Fibroblast of skin of right biceps (primary cell): ENCODE measurements at places on chromosomes 4 and X.
A peak's percentile ranks its signal among the peaks of the same experiment; 100 is the strongest.

DNA sequence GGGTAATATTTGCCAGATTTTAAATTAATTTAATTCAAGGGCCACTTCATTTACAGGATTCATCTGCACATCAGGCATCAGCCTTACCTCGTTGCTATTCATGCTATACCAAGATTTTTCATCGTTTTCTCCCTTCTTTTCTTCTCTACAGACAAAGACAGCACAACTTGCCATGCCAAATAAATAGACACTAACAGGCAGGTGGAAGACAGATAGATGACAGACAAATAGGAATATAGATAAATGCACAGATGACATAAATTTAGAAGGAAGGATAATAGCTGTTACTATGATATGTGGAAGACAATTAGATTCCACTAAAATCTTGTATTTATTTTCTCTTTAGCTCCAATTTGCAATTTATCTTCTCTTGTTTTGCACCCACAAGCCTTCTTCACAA lies 164.5 kb upstream of the ARX start:
- no peak for DNase-seq

GRCh38 chr4:6010789-6011188 lies 7.4 kb downstream of the C4orf50 start:
- no peak for DNase-seq

DNA sequence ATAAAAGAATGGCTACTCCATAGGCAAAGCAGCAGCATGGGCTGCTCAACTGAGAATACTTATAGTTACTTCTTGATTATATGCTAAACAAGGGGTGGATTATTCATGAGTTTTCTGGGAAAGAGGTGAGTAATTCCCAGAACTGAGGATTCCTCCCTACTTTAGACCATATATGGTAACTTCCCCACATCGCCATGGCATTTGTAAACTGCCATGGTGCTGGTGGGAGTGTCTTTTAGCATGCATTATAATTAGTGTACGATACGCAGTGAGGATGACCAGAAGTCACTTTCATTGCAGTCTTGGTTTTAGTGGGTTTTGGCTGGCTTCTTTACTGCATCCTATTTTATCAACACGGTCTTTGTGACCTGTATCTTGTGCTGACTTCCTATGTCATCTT lies 141.5 kb downstream of the MAGEB17 start:
- peak; percentile 32 for DNase-seq

GRCh38 chrX:132375941-132376340 lies 112.9 kb downstream of the MBNL3 start:
- no peak for DNase-seq

DNA sequence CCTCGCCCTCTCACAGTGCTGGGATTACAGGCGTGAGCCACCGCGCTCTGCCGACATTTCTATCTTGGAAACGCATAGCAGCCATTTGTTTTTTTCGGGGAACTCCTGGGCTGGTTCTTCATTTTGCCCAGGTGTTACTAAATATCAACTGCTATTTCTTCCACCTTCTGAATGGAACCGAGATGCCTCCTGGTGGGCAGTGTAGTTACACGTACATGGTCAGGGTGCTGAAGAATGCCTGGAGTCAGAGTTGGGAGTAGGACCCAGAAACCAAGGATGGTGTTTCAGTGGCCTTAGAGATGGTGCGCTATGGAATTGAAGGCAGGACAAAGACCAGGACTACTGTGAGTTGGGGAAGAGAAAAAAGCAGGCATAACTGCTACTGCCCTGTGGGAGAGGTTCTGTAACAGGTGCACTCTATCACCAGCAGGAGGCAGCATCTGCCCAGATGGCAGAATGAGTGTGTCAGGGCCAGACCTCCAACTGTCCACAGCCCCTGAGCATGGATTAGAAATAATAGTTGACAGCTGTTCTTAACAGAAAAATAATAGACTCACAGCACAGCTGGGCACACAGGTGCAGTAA lies 81.7 kb downstream of the ZC4H2 start:
- DNase-seq = no peak

- no peak for DNase-seq
These were observed 28.6 kb upstream of the TAF9B start for GRCh38 chrX:78168065-78168464.

GRCh38 chr4:27251771-27252170 lies 391.1 kb downstream of the STIM2 start:
- DNase-seq = no peak

- DNase-seq = no peak
These were observed 47.9 kb upstream of the BLTP1 start for GRCh38 chr4:122104184-122104583.

DNA sequence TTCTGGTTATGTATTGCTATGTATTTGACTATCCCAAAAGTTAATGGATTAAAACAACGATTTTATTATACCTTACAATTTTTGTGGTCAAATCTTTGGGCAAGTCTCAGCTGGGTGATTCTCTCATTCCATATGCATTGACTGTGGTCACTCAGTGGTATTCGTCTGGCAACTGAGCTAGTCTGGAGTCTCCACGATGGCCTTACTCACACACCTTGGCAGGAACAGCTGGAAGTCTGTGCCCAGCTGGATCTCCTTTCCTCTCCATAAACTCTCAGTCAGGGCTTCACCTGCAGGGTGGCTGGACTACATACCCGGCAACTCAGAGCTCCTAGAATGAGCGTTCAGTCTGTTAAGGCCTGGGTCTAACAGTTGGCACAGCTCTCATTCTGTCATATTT lies 141.1 kb upstream of the WDFY3 start:
- no peak for DNase-seq

DNA sequence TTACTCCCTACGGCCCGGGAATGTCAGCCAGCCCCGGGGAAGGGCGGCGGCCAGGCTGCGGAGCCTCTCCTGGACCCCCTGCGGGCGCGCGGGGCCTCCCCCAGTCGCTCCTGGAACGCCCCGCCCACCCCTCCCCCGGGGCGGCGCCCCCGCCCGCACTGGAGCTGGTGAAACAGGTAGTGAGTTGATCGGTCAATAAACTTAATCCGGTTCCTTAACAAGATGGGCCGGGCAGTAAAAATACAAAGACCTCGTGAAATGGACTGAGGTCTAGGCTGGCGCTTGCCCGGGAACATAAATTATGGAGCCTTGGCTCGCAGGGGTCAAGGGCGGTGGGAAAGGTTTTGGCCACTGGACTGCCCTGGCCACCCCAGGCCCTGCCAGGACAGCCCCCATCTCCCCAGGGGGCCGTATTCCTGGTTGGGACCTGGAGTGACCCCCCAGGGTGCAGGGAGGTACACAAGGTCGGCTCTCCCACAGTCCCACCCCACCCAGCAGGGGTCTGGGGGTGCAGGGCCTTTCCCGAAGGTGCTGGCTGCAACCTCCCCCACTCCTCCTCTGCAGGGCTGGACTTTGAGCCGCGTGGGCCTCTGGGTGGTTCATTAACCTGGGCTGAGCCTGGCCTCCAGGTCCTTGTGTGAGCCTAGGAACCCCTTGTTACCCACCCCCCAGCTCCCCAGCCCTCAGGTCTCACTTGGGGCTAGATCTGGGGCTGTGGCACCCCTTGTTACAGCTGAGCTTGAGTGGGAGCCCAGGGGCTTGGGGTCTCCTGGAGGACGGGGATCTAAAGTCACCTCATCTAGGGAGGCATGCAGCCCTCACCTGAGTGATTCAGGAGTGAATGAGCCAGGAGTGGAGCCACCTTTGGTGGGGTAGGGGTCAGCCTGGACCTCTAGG lies 2.5 kb downstream of the FGFR3 start:
- no peak for DNase-seq

DNA sequence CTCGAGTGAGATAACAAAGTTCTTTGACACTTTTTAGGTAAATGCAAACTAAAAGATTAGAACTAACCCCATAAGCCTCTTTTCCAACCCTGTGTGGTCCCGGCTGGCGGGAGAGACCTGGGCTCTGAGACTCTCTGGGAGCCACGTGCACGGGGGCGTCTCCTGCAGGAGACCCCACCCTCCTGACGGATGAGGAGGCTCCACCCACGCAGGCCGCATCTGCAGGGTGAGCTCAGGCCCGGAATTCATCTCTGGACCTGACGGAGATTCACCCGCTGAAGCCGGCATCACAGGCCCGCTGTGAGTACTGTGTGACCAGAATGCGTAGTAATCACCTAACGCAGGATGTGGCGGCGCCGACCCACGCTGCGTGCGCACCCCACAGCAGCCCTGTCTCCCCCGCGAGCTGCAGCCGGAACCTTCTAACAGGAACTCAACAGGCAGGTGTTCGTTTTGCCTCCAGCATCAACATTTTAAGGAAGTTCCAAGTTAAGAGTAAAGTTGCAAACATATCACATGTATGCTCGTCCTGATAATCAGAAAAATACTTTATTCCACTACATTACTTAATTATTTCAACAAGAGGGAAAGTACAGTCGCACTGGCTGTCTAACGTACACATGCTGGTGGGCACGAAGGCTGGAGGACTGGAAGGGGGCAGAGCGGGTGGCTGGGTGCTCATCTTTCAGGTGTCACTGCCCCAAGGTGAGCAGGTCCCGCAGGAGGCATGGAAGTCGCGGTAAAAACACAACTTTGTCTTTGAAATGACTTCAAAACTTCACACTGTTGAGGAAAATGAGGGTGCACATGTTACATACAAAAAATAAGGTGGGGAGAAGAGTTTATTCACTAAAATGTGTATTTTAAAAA lies 44.5 kb downstream of the FGFRL1 start:
- DNase-seq = peak; percentile 52

DNA sequence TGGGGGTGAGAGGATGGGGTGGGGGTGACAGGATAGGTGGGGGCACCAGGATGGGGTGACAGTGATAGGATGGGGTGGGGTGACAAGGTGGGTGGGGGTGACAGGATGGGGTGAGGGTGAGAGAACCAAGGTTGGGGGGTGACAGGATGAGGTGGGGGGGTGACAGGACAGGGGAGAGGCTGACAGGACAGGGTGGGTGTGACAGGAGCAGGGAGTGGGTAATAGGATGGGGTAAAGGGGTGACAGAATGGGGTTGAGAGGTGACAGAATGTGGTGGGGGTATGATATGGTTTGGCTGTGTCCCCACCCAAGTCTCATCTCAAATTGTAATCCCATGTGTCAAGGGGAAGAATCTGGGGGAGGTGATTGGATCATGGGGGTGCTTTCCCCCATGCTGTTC lies 26.0 kb downstream of the RNF212 start:
- no peak for DNase-seq

DNA sequence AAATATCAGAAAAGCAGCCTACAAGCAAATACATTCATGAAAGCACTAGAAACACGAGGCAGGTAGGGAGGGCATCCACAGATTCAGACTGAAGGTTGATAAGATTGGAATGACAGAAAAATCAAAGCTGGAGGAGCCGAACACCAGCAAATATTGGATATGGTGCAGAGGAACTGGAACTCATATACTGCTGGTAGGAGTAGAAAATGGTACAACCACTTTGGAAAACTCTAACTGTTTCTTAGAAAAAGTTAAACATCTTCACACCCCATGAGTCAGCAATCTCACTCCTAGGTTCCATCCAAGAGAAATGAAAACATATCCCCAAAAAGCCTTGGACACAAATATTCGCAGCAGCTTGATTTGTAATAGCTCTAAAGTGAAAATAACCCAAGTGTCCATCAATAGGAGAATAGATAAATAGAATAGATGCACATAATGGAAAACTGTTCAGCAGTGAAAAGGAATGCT lies 27.1 kb downstream of the CD99L2 start:
- DNase-seq = no peak

GRCh38 chr4:140271553-140271952 lies 101.9 kb upstream of the SCOC start:
- DNase-seq = no peak

DNA sequence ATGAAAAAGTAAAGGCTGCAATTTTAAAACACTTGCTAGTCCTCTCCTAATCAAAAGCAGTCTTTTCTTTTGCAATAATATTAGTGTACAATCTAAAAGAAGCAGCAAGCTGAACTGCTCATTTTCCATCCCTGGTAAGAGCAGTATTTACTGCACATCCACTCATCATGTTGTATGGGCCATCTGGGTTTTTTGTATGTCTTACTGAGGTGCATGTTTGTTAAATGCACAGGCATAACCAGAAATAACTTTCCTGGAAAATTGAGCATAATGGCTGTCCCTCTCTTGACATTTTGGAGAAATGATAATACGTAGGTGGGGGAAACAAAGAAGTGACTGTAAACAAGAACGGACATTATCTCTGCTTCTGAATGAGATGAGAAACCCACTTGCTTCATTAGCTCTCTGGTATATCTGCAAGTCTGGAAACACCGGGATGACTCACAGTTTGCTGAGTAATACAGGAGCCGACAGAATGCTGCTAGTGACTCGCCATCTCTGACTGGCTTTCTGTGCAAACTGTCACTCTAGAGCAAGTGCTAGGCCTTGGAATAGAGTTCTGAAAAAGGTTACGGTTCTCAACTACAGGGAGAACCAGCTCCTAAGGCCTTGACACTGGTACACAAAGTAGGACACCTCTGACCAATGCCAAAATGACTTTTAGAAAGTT lies 85.7 kb upstream of the MTM1 start:
- peak; percentile 74 for DNase-seq

DNA sequence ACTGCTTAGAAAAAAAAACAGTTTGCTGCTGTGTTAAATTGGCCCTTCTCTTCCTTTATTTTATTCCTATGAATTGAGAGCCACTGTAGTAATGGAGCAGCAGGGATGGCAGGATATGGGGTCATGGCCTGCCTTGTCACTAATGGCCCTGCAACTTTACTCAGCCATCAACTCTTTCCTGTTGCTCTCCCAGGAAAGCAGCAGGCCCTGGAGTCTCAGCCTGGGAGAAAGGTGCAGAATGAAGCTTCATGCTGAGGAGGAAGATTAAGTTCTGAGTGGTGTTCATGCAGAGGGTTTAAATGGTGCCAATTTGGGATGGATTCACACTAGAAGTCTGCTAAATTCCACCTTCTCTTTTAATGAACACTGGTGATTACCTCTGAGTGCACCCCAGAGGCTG lies 285.6 kb downstream of the GPAT3 start:
- DNase-seq = no peak
